ENCODE measurements at places on chromosomes 1 and 21.

DNA sequence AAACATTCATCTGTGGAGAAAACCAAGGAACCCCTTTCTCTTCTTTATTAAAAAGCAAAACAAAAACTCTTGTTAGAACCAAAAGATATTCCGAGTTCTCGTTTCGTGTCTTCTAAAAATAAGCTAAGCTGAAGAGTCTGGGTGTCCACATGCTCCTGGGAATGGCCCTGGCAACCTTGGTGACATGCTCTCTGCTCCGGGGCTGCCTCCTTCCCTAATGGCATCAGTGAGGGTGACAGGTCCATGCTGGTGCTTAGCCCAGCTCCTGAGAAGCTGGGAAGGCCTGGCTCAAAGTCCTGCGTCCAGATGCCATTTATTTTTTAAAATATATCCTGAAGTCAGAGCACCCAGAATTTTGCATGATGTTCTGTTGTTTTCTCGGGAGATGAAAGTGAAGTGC lies 24.6 kb upstream of the TRAPPC10 start:
- ATAC-seq = no peak

DNA sequence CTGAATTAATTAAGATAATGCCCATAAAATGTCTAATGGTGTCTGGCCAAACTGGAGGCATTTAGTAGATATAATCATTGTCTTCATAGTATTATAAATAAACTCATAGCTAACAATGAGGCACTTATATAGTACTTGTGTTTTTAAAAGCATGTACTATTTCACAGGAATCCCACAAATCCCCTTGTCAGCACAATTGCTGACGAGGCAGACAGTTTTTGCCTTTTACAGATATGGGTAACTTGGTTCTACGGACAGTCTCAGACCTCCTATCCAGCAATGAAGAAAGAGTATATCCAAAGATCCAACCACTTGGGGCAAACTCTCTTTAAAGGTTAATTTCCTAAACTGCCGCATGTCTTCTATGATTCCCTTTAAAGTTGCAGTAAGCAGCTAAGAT lies 73.7 kb downstream of the ATP1B1 start:
- no peak for ATAC-seq

GRCh38 chr21:43357715-43358430 lies 69.1 kb downstream of the SIK1 start:
- no peak for ATAC-seq

GRCh38 chr1:210132582-210132981 lies 100.0 kb upstream of the SERTAD4 start:
- no peak for ATAC-seq

- ATAC-seq = peak; percentile 18
Measured at GRCh38 chr1:198655459-198656121, 16.8 kb downstream of the PTPRC start.

DNA sequence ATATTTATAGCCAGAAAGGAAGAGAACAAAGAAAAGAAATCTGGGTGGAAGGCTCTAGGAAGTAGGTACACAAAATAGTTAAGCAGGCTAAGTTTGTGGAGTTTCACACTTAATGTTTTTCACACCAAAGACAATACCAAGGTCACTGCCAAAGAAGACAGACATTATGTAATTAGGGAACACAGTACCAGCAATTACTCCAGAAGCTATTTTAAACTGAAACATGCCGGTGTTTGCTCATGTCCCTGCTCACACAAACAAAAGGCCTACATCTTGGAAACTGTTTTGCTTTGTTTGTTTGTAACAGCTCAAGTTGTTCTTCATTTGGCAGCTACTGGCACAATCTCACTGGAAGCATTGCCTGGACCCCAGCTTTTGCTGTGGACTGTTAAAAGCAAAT lies 88.5 kb upstream of the DAB1 start:
- no peak for ATAC-seq

DNA sequence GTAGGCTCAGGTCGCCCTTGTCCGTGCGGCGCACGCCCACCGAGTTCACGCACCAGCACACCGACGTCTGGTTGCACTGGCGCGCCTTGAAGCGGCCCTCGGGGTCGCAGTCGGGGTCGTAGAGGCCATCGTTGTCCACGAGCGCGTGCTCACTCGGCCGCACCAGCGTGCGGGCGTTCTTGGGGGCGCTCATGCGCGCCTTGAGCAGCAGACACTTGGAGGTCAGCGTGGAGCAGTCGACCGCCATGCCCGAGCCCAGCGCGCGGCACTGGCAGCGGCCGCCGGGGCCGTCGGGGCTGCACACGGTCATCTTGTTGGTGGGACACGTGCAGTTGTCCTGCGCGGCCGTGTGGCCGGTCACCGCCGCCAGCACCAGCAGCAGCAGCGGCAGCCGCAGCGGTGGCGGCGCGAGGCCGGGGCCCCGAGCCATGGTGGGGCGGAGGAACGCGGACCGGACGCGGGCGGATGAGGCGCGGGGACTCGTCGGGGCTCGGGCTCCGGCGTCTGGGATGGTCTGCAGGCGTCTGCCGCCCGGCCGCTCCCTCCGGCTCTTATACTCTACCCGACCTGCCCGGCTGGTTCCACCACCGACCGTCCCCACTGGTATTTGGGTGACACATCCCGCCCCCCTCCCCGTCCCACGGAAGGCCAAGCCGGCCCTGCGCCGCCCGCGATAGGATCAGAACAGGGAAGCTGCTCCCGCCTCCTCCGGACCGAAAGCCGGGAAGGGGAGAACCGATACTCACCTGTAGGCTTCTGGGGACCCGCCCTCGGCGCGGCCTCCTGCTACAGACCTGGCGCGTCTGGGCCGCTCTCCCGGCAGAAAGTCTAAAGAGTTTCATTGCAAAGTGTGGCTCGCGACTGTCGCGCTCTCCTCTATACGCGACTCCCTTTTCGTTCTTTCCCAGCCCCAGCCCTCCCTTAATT lies at the start of gene TACSTD2:
Gene TACSTD2, minus strand, starts transcription at position 526 of the 927 bp plus-strand sequence. Its CDS starts 96 bp downstream, at position 430.
- ATAC-seq = no peak

GRCh38 chr1:43491061-43491460 lies 37.3 kb upstream of the HYI start:
- no peak for ATAC-seq

GRCh38 chr1:70044832-70045231 lies 160.5 kb downstream of the LRRC40 start:
- no peak for ATAC-seq

- ATAC-seq = no peak
Measured at GRCh38 chr1:234507089-234507488, 28.1 kb upstream of the TARBP1 start.

- ATAC-seq = no peak
Measured at GRCh38 chr1:212458817-212459216, 26.1 kb downstream of the NENF start.

DNA sequence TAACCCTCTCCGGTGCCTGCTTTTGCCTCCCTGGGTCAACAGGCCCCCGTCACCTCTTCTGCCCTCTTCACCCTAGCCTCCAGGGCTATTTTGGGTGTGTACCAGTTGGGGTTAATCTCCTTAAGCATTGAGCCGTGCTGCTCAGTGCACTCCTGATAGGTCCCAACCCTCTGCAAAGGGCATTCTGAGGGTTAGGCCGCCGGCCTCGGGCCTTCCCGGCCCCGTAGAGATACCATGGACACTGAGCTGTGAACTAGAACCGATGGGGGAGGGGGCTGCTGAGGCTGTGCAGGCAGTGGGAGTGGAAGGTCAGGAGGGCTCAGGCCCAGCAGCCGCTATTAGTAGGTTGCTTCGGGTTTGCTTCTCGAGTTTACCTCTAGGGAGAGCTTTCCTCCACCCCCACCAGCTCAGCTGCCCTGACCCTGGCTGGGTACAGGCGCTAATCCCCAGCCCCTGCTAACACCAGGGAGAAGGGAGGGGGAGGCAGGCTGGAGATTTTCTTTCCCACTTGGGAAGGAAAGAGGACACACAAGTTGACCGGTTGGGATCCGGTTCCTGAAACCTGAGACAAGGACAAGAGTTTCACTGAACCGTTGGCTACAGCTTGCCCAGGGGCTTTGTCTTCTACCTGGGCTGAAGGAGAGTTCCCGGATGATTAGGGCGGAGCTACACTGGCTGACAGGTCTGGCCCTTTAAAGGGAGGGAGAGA lies 4.8 kb downstream of the LMOD1 start:
- ATAC-seq = no peak

- ATAC-seq = peak; percentile 89
Measured at GRCh38 chr1:99820546-99820945, 29.6 kb upstream of the AGL start.

DNA sequence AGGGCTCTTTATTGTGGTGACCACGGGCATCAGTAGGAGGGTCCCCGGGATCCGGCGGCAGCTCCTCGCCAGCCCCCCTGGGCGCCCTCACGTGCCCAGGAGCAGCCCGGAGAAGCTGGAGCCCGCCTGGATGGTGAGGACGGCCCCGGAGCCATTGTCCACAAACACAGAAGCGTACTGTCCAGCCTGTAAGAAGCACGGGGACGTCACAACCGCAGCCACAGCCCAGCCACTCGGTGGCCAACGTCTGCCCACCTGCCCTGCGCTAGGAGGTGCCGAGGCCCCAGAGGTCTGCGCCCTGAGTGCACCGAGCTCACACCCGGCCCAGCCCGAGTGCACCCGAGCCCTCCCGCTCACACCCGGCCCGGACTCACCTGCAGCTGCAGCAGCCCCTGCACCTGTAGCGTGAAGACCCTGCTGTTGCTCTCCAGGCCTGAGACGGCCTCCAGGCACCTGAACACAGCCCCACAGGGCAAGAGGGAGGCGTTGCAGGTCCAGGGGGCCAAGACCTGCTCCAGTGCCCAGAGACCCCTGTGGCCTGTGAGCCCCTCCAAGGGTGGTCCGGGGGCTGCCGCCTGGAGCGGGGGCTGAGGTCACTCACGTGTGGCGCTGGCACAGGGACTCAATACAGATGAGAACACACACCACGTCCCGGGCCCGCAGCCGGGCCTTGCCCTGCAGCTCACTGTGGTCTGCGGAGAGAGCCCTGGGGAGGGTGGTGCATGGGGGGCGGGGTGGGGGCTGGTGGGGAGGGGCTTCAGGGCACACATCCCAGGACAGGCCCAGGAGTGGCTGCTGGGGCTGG lies 3.9 kb downstream of the C1QTNF12 start:
- no peak for ATAC-seq

DNA sequence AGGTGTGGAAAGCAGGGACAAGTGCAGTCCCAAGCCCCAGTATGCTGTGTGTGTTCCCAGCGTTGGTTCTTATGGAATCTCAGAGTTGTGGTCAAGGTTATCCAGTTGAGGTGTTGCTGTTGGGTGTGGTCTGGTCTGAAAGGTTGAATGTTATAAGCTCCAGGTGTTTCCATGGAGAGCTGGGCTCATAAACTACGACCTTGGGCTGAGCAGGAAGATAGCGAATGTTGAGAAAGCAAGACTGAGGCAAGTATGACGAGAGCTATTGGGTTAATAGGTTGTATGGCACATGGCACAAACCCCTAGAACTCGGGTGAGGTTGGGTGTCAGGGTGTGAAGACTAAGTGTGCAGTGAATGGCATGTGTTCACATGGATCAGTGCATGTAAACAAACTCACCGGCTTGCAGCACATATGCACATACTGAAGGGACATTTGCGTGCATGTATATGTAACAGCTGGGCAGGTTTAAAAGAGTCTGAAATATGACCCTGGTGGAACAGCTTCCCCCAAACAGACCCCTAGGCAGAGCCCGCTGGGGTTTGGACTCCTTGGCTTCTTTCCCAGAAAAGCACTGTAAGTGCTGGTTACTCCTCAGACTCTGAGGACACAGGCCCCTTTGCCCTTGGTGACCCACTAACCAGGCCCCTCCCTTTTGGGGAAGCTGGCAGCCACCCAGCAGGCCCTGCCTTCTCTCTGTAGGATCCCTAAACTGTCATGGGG lies 117.5 kb downstream of the NAV1 start:
- no peak for ATAC-seq

DNA sequence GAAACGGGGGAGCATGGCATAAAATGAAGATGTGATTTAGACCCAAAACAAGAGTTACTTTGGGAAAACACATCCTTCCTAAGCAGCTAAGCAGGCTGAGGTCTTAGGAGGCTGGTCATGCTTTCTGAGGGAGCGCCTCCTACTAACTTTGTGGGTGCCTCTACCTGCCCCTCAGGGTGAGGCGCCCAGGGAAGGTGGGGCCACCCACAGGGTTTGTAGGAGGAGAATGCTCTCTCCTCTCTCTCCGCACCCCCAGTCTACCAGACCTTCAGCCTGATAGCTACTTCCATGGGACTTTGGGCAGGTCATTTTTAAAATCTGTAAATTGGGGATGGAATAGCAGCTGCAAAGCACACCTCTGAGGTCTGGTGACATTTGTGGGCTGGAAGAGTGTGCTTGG lies 23.8 kb downstream of the SLC27A3 start:
- ATAC-seq = no peak

GRCh38 chr1:115224636-115225035 lies 113.4 kb downstream of the NGF start:
- no peak for ATAC-seq

DNA sequence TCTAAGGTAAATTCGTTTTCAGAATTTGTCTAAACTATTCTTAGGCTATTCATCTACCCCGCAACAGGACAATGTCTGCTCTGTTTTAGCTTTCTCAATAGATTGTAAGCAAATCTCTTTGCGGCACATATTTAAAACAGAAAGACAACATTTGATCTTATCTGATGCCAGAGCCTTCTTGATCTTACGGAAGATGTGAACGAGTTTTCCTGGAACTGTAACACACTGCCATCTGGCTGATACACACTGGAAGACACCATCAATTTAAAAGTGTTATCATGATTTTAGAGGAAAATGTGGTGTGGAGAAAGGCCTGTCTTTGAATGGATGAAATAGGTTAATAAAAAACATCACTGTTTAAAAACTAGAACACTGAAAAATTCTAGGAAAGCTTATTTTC lies 36.1 kb downstream of the COA6 start:
- peak; percentile 47 for ATAC-seq

DNA sequence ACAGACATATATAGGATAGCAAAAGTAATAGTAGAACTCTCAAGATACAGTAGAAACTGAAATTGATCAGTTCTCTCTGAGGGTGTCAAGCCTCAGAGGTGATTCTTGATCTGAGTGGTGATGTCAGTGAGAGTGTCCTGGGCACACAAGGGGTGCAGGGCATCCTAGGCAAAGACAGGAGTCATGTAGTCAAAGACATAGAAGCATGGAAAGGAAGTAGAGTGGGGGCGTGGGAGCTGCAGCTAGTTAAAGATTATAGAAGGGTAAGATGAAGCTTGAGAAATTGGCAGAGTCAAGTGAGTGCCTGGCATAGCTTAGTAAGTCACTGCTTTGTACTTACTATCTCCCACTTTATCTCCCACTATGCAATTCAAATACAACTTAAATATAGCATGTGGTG lies 22.8 kb downstream of the CDC7 start:
- ATAC-seq = peak; percentile 82

DNA sequence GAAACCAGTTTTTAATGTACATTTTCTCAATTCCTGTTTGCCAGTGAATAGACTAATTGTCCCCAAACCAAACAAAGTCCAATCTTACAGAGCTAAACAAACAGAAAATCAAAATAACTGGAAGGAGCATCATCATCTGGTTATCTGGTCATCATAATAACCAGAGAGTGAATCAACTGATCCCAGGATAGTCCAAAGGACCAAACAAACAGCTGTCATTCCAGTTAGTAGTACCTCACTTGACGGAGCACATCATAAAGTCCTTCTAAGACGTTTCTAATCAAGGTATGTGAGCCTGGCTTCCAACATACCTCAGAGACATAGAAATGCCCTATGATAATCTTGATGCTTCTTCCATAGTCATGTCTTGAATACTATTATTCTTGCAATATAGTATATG lies 240.5 kb downstream of the LTN1 start:
- no peak for ATAC-seq

- no peak for ATAC-seq
Measured at GRCh38 chr1:247228133-247228532, 27.7 kb upstream of the VN1R5 start.

GRCh38 chr21:43210454-43211071 lies 41.8 kb downstream of the CRYAA start:
- ATAC-seq = no peak

Data from activated CD4-positive, CD25-positive, alpha-beta regulatory T cell treated with anti-CD3 and anti-CD28 coated beads, Interleukin-2, amount 50 U/mL, for 24 hours (primary cell).